ENCODE measurements at places on chromosomes 5 and 9. TPM values are rescaled to one million over a fixed set of nuclear protein-coding genes. Genes with fewer than 3 reads are reported as not detected.

Gene GAS1
- total RNA-seq = 18.2 TPM

DNA sequence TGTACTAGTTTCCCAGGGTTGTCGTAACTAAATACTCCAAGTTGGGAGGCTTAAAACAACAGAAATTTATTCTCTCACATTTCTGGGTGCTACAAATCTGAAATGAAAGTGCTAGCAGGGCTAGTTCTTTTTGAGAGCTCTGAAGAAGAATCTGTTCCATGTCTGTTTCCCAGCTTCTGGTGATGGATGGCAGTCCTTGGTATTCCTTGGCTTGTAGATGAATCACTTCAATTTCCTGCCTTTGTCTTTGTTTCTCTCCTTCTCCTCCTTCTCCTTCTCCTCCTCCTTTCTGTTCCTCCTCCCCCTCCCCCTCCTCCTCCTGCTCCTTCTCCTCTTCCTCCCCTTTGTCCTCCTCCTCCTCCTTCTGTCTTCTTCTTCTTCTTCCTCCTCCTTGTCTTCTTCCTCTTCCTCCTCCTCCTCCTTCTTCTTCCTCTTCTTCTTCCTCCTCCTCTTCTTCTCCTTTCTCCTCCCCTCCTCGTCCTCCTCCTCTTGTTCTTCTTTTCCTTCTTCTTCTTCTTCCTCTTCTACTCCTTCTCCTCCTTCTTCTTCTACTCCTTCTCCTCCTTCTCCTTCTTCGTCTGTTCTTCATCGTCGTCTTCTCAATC is 104.7 kb upstream of the ANKRD55 start:
- no peak overlapping the region for H3K27ac ChIP-seq
- no peaks in the 10 kb centered on the region for H3K27me3 ChIP-seq
- no peak for DNase-seq
- no peak overlapping the region for H3K4me3 ChIP-seq

- no peaks in the 10 kb centered on the region for H3K36me3 ChIP-seq
- H3K4me1 ChIP-seq = no peaks in the 10 kb centered on the region
- H3K27ac ChIP-seq = no peak overlapping the region
- no peak overlapping the region for H3K4me3 ChIP-seq
Observed at GRCh38 chr9:16627967-16628366, 242.5 kb downstream of the BNC2 start.

- H3K27me3 ChIP-seq = no peaks in the 10 kb centered on the region
- no peak for DNase-seq
- no peak overlapping the region for H3K27ac ChIP-seq
Observed at GRCh38 chr9:89215342-89215741, 36.7 kb upstream of the SHC3 start.

DNA sequence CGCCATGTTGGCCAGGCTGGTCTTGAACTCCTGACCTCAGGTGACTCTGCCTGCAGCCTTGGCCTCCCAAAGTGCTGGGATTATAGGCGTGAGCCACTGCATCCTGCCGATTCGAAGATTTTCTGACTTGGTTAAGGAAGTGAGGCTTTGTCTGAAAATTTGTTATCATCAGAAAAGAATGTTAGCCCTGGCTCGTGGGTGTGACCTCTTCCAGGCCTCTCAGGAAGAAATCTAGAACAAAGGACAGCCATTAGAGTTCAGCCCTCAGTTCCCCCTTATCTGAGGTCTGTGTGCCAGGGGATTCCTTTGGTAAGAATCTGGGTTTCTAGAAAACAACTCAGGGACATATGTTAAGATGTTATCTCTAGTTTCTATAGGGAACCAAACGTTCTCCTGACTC is 6.2 kb downstream of the OR2S2 start:
- H3K36me3 ChIP-seq = no peaks in the 10 kb centered on the region
- H3K4me3 ChIP-seq = no peak overlapping the region
- H3K27me3 ChIP-seq = peaks cover 33% of the 10 kb centered on the region
- no peak for DNase-seq
- H3K27ac ChIP-seq = no peak overlapping the region

Gene PTPN3
- total RNA-seq = 2.2 TPM

GRCh38 chr5:68436686-68437520 is 221.3 kb downstream of the PIK3R1 start:
- no peaks in the 10 kb centered on the region for H3K36me3 ChIP-seq
- no peak overlapping the region for H3K27ac ChIP-seq
- no peaks in the 10 kb centered on the region for H3K4me1 ChIP-seq
- DNase-seq = no peak

- no peaks in the 10 kb centered on the region for H3K36me3 ChIP-seq
- no peaks in the 10 kb centered on the region for H3K27me3 ChIP-seq
- no peak overlapping the region for H3K27ac ChIP-seq
- peak; percentile 37 for DNase-seq
- H3K4me1 ChIP-seq = no peaks in the 10 kb centered on the region
Observed at GRCh38 chr9:134858051-134858841, 22.4 kb upstream of the FCN2 start.

DNA sequence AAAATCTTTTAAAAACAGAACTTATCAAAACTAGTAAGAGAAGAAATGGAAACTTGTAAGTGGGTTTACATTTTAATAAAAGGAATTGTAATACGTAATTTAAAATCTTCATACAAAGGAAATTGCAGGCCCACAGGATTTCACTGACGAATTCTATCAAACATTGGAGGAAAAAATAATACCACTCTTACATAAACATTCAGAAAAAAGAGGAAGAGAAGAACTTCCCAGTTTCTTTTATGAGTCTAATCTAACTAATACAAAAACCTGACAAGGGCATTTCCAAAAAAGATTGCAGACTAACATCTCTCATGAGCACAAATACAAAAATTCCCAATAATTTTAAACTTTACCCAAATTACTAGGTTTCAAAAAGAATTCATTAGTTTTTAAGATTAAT is 149.0 kb downstream of the RANBP17 start:
- no peak overlapping the region for H3K27ac ChIP-seq
- no peaks in the 10 kb centered on the region for H3K27me3 ChIP-seq
- no peak for DNase-seq

- no peaks in the 10 kb centered on the region for H3K4me1 ChIP-seq
- H3K27ac ChIP-seq = no peak overlapping the region
- H3K27me3 ChIP-seq = peaks cover 5% of the 10 kb centered on the region
Observed at GRCh38 chr9:114434878-114435311, 47.1 kb upstream of the AKNA start.

- peak overlapping the region; percentile 96 for H3K4me3 ChIP-seq
- peaks cover 15% of the 10 kb centered on the region for H3K4me1 ChIP-seq
- H3K36me3 ChIP-seq = peaks cover 15% of the 10 kb centered on the region
- no peaks in the 10 kb centered on the region for H3K27me3 ChIP-seq
- H3K27ac ChIP-seq = peak overlapping the region; percentile 93
Observed at GRCh38 chr5:80655231-80655774, 520 bp upstream of the DHFR start.

Gene ZFP62
- 30.0 TPM for total RNA-seq

Gene ZNF474
- total RNA-seq = not detected

DNA sequence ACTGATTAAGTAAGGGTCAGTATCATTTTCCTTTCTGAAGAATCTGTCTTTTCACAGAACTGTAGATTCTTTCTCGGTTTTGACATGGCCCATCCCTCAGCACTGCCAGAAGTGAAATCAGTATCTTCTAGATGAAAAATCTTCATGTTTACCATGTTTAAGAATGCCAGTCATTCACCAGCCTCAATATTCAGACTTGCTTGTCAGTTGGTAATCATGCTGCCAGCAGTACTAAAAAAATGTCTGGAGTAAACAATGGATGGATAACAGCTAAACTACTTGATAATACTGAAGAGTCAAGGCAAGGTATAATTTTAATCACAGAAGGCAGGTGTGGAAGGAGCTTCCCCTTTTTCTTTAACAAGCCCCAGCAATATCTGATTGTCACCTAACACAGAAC is 306.8 kb upstream of the DMAC1 start:
- H3K4me3 ChIP-seq = no peak overlapping the region
- no peaks in the 10 kb centered on the region for H3K27me3 ChIP-seq
- H3K36me3 ChIP-seq = no peaks in the 10 kb centered on the region
- no peak overlapping the region for H3K27ac ChIP-seq
- no peaks in the 10 kb centered on the region for H3K4me1 ChIP-seq

DNA sequence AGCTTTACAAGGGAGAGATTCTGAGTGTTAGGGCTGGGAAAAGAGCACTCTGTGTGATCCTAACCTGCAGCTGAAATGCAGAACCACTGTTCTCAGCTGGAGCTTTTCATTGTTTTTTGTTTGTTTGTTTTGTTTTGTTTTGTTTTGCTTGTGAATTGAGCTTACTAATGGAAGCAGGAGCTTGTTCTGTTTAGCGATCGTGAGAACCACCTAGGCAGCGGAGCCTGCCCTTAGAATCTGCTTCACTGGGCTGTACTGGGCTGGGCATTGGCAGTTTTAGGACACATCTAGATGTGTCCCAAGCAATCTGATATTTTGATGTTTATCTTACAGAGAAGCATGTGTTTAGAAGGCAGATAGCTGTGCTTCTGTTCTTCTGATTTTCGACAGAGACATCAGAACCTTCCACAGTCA is 14.3 kb downstream of the SYK start:
- no peaks in the 10 kb centered on the region for H3K27me3 ChIP-seq
- no peak for DNase-seq
- no peak overlapping the region for H3K27ac ChIP-seq
- no peak overlapping the region for H3K4me3 ChIP-seq

DNA sequence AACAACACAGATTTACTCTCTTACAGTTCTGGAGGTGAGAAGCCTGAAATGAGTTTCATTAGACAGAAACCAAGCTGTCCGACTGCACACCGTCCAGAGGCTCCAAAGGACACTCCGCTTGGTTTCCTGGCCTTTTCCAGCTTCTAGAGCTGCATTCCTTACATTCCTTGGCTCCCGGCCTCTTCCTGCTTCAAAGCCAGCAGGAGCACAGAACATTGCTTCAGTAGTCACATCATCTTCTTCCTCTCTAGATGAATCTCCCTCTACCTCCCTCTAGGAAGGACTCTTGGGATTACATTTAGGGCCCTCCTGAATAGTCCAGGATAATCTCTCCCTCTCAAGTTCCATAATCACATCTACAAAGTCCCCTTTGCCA is 213.3 kb downstream of the CDK5RAP2 start:
- peak; percentile 96 for DNase-seq
- H3K36me3 ChIP-seq = no peaks in the 10 kb centered on the region
- H3K27me3 ChIP-seq = no peaks in the 10 kb centered on the region

DNA sequence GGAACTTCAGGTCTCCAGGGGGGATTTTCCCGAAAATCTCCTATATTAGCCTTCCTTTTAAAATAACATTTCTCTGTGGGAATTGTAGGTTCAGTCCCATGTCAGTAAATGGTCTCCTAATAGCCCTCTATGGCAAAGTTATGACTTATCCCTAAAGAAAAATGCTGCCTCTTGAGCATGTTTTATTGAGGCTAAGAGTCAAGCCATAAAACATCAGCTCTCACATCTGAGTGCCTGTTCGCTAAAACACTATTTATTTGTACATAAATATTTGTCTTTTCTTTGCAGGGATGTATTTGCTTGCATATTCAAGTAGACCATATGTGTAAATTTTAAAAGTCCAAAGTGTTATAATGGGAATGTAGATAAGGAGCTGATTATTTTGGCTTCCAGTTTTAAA is 160.4 kb downstream of the PRDM6 start:
- peaks cover 4% of the 10 kb centered on the region for H3K4me1 ChIP-seq
- H3K4me3 ChIP-seq = no peak overlapping the region
- no peak overlapping the region for H3K27ac ChIP-seq
- H3K27me3 ChIP-seq = no peaks in the 10 kb centered on the region
- H3K36me3 ChIP-seq = no peaks in the 10 kb centered on the region

Gene SOHLH1
- total RNA-seq = not detected

- H3K27ac ChIP-seq = no peak overlapping the region
- H3K36me3 ChIP-seq = no peaks in the 10 kb centered on the region
- H3K4me3 ChIP-seq = no peak overlapping the region
Observed at GRCh38 chr9:97876061-97876460, 23.0 kb downstream of the FOXE1 start.

Gene TJP2
- 102 TPM for total RNA-seq

- H3K4me3 ChIP-seq = no peak overlapping the region
- DNase-seq = peak; percentile 8
- H3K36me3 ChIP-seq = no peaks in the 10 kb centered on the region
- no peak overlapping the region for H3K27ac ChIP-seq
- no peaks in the 10 kb centered on the region for H3K27me3 ChIP-seq
Observed at GRCh38 chr5:108257996-108258395, 123.9 kb downstream of the FBXL17 start.

- peak overlapping the region; percentile 96 for H3K27ac ChIP-seq
- H3K36me3 ChIP-seq = peaks cover 12% of the 10 kb centered on the region
- H3K4me1 ChIP-seq = peaks cover 18% of the 10 kb centered on the region
- DNase-seq = no peak
- H3K27me3 ChIP-seq = no peaks in the 10 kb centered on the region
Observed at GRCh38 chr9:137188086-137188489, 272 bp downstream of the ANAPC2 start.

GRCh38 chr9:69139596-69139995 is 34.5 kb upstream of the TJP2 start:
- no peak overlapping the region for H3K27ac ChIP-seq
- no peaks in the 10 kb centered on the region for H3K36me3 ChIP-seq
- no peak for DNase-seq
- no peak overlapping the region for H3K4me3 ChIP-seq
- H3K4me1 ChIP-seq = no peaks in the 10 kb centered on the region
- H3K27me3 ChIP-seq = no peaks in the 10 kb centered on the region

Gene PKD2L2
- not detected for total RNA-seq

Gene LRRC70
- 0.54 TPM for total RNA-seq

GRCh38 chr9:88521308-88521707 is 13.7 kb upstream of the NXNL2 start:
- no peaks in the 10 kb centered on the region for H3K36me3 ChIP-seq
- no peaks in the 10 kb centered on the region for H3K27me3 ChIP-seq
- no peak for DNase-seq
- H3K27ac ChIP-seq = no peak overlapping the region
- H3K4me1 ChIP-seq = no peaks in the 10 kb centered on the region

Gene PCDHGA12
- 1.7 TPM for total RNA-seq

Gene HCN1
- total RNA-seq = 5.6 TPM

DNA sequence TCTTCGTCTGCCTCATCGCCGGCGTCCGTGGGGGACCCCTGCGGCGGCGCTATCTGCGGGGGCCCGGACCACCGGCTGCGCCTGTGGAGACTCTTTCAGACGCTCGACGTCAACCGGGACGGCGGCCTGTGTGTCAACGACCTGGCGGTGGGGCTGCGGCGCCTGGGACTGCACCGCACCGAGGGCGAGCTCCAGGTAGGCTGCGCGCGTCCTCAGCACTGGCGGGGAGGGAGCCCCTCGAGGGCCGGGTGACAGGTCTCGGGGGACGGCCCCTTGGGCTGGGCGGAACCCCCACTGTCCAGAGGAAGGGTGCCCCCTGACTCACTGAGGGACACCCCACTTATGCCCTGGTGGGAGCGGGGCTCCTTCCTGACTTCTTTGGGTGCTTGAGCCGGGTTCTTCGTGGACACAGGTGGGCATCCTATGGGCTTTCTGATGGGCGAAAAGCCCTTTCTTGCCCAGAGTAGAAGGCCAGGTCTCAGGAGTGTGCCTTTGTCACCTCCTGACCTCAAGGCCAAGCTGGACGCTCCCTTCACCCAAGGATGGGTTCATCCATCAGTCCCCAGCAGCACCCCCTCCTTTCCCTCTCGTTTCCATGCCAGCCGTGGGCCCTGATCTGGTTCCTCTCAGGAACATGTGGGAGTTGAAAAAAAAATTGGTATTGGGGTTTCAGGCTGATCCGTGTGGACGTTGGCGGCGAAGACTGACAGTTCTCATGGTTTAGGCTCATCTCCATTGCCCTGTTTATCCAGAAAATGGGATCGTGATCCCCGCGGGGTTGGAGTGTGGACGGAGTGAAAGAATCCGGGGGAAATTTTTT is 564 bp downstream of the SLC25A25 start:
- no peaks in the 10 kb centered on the region for H3K36me3 ChIP-seq
- peak overlapping the region; percentile 96 for H3K4me3 ChIP-seq
- H3K27me3 ChIP-seq = no peaks in the 10 kb centered on the region
- no peak for DNase-seq
- peaks cover 34% of the 10 kb centered on the region for H3K4me1 ChIP-seq

Gene BRD9
- total RNA-seq = 23.5 TPM

Gene LURAP1L
- 0.86 TPM for total RNA-seq

All from cardiac muscle cell (in vitro differentiated cells and primary cell).